Uterine smooth muscle cell (primary cell): ENCODE measurements at places on chromosomes 6 and 20. TPM values are rescaled to one million over a fixed set of nuclear protein-coding genes. Genes with fewer than 3 reads are reported as not detected.

OXT gene
- not detected in 2 replicates for total RNA-seq

OR12D3 gene
- total RNA-seq, result not detected in 2 replicates

KCNQ5 gene
- 1.00 and 2.9 TPM in 2 replicates for total RNA-seq

RAB23 gene
- total RNA-seq, result 59.3 and 102 TPM in 2 replicates

DCDC2 gene
- 1.1 and 6.1 TPM in 2 replicates for total RNA-seq

ZSCAN23 gene
- 6.2 and 6.3 TPM in 2 replicates for total RNA-seq

TXLNB gene
- 0.37 and 0.44 TPM in 2 replicates for total RNA-seq

MEP1A gene
- total RNA-seq, result not detected in 2 replicates

ANKEF1 gene
- 1.00 and 1.9 TPM in 2 replicates for total RNA-seq

PRL gene
- total RNA-seq, result not detected in 2 replicates

SCGN gene
- total RNA-seq, result not detected in 2 replicates

DUSP15 gene
- not detected in 2 replicates for total RNA-seq

GJA10 gene
- not detected in 2 replicates for total RNA-seq
